Activated CD4-positive, CD25-positive, alpha-beta regulatory T cell (primary cell): ENCODE measurements at places on chromosomes 16 and 17.

DNA sequence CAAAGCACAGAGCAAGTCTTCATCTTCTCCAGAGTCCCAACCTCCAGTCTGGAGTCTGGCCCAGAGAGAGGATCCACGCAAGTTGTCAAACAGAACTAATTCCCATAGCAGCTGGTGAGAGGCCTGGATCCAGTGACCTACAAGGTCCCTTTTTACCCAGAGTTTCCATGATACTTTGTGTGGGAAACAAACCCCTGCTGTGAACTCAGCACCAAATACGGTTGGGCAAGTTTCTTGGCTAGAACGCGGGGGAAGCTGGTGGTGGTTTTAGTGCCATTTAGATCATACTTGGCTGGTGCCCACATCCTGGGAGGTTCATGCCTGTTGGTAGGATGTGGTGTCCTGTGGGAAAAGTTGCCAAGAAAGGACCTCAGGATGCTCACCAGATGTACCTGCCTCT lies 18.1 kb downstream of the TMC7 start:
- DNase-seq = no peak

DNA sequence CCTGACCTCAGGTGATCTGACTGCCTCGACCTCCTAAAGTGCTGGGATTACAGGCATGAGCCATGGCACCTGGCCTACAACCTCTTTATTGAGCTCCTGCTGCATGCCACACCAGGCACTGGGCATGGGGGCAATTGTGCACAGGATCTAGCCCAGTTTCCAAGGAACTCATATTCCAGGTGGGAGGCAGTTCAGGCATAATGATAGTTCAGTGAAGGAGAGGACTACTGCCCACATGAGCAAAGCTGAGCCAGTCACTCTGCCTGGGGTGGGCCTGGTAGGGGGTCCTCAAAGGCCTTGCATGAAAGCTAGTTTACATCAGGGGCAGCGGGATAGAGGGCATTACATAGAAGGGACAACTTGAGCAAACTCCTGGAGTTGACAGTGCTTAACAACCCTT lies 2.6 kb upstream of the HCRT start:
- no peak for DNase-seq

- DNase-seq = no peak
Measured at GRCh38 chr16:11007714-11008280, 63.4 kb downstream of the CLEC16A start.

DNA sequence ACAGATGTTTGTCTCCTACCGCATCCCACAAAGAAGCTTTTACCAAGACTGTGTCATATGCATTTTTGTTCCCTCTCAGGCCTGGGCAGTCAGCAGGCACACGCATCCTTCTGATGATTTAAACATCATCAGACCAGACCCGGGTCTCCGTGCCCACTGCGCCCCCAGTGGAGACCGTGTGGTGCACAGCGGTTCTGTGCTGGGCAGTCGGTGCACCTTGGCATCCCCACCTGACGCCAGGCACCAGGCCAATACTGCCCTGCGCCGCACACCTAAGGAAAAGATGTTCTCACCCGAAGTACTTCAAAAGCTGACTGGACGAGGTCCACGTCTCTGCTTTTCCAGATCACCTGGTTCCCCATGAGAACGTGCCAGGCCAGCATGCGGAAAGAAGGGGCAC lies 10.6 kb upstream of the PLD6 start:
- DNase-seq = no peak

DNA sequence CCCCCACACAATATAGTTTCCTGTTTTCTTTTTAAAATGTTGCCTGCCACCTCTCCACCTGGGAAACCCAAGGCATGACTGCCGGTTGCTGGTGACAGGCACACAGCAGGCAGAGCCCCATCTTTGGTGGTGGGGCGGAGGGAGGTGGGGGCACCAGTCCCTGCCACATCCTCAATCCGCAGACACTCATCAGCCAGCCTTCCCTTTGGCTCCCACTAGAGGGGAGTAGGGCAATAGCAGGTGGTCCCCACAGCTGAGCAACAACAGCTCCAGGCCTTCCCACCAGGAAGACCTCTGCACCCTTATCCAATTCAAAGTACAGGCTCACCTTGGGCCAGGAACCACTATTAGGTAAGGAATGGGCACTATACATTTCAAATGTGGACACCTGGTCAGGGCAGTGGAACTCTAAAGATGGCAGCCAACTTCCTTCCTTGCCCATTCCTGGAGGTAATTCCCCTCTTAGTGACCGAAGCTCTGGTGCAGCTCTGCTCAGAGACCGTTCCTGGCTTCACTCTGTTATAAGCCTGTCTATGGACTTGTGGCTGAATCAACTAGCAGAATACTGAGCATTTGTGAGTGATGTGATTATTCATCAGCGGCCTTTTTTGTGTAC lies 13.9 kb downstream of the RECQL5 start:
- DNase-seq = no peak

GRCh38 chr16:8919089-8919933 lies 37.2 kb downstream of the LITAFD start:
- DNase-seq = no peak

DNA sequence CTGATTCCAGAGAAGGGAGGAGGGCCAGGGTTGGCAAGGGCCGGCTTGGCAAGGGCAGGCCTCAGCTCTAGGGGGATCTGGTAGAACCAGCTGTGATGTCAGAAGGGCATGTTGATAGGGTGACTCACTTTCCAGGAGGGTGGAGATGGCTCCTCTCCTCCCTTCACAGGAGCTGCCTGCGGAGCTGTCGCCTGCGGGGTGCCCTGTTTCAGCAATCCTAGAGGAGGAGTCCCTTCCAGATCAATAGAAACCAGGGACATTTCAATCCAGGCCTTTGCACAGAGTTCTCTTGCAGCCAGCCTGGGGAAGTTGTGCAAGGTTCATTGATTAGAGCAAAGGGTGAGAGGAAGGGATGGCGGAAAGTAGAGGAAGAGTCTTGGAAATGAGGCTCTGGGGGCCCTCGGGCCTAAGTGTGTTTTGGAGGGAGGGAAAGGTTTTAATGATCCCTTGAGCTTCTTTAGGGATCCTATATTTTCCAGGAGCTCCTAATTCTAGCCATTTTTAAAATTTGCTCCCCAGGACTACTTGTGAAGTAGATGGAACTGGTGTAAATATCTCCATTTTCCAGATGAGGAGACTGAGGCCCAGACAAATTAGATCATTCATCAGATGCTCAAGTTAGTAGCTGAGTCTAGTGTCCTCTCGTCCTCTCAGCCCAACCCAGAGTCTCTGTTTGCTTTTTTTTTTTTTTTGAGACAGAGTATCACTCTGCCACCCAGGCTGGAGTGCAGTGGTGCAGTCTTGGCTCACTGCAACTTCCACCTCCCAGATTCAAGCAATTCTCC lies 24.8 kb upstream of the CSNK2A2 start:
- DNase-seq = no peak

- DNase-seq = no peak
Measured at GRCh38 chr17:46009681-46010596, 10.9 kb downstream of the STH start.

DNA sequence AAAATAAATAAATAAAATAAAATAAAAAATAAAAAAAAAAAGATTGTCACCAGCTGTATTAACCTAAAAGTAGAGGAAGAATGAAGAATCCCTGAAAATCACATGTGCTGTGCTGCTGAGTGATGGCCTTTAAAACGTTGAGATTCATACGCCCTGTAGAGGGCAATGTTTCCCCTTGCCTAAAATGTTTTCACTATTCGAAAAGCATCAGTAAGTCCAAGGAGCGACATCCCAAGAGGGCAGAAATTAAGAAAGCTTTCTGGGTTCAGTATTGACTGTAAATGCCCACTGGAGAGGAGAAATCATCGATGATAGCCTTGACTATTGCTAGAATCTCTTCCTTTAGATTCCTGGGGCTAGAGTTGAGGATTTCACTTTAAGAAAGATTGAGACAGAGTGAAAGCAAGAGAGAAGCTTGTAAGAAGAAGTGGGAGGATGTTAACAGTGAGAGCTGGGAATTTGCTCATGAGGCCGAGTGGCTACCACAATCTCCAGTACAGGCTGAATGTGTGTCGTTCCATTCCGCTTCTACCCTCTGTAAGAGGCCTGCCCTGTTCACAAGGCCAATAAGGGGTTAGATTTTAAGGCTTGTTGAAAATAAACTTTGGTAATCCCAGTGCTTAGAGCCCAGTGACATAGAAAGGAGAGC lies 170.8 kb upstream of the FAM20A start:
- DNase-seq = no peak

- no peak for DNase-seq
Measured at GRCh38 chr16:89920723-89921122, 2.1 kb downstream of the MC1R start.

GRCh38 chr16:24749310-24749709 lies 19.9 kb downstream of the TNRC6A start:
- DNase-seq = no peak

GRCh38 chr16:2715519-2715918 lies 4.5 kb downstream of the PRSS27 start:
- peak; percentile 59 for DNase-seq

- DNase-seq = no peak
Measured at GRCh38 chr17:63741143-63741407, 524 bp downstream of the STRADA start.

DNA sequence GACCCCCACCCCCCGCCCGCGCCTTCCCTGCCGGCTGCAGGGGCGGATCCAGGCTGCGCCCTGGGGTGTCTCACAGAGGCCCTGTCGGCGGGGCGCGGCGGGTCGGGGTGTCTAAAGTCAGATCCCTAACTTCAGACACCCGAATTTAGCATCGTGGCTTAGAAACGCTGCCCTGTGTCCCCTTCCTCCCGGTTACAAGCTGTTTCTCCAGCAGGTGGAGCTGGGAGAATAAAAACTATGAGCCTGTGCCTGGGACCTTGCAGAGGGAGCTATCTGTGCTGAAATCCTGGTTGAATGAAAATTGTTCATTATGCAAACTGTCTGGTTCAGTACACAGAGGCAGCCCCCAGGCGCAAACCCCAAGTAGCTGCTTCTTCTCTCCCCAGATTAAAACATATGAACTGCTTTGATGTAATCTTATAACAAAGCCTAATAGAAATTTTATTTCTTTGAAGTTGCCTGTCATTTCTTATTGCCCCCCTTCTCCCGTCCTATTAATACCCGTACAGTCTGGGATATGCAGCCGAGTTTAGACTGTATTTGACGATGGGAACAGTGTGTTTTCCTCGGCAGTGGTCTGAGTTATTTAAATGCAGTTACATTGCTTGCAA lies 79.0 kb downstream of the RPA1 start:
- no peak for DNase-seq

DNA sequence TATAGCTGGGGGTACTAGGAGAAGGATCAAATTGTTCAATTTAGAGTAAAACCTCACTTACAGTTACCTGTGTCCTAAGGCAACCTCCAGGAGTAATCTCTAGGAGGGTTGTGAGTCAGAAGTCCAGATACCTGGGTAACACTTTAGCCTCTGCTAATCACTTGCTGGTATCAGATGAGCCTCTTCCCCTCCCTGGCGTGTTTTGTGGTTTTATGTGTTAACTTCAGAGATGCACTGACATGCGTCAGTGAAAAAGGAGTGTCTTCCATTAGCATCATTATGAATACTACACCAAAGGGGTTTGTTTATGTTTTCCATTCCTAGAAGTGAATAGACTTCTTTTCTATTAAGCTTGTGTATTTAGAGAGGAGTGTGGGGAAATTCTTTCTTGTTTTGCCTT lies 208.2 kb downstream of the FTO start:
- DNase-seq = no peak

GRCh38 chr16:67397036-67397801 lies 3.9 kb upstream of the TPPP3 start:
- DNase-seq = no peak

GRCh38 chr16:2365397-2366294 lies 25.1 kb upstream of the ABCA3 start:
- no peak for DNase-seq

- no peak for DNase-seq
Measured at GRCh38 chr17:71666047-71666446, 454.8 kb upstream of the SOX9 start.

DNA sequence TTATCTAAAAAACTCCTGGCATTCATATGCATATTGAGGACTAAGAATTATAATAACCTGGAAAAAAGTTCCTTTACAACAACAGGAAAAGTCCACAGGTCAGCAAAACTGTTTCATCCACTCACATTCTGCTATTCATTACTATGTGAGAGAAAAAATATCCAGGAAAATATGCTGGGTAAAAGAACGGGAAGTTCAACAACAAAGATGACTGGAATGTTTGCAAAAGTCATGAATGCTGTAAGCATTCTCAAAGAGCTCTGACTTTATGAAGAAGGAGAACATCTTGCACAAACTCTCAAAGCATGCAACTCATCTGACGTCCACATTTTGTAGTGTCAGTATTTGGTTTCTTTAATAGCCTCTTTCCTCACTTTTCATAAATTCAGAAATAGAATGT lies 56.9 kb upstream of the ALDH3A1 start:
- DNase-seq = no peak

- DNase-seq = no peak
Measured at GRCh38 chr17:74502861-74503260, 28.4 kb downstream of the CD300LB start.

DNA sequence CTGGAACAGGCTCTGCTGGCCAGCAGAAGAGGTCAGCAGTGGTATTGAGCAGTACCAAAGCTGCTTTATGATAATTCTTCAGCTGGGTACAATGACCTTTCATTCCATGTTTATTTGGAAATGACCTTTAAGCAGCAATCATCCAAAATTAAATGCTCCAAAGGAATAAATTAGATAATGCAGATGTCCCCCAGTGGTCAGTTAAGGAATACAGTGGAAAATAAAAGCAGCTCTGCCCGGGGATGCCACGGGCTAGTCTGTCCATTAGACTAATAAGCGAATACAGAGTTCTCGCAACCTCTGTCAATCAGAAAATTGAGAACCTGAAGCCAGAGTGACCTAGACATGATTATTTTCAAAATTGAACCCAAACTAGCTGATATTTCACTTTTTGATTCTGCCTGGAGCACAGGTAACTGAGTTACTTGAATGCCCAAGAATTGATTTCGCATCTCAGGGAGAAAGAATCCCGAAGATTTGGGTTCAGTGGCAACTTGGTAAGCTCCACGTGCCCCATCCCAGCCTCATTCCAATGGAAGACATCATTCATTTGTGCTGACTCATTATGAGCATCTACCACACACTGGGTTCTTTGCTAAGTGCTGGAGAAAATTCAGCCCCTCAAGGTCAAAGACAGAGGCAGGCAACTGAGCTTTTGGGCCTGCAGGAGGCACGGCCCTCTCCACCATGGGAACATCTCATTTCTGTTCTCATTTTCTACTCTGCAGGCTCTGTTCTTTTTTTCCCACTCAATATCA lies 34.4 kb upstream of the SLC39A11 start:
- DNase-seq = no peak

GRCh38 chr16:79121906-79122305 lies 478.6 kb downstream of the MAF start:
- no peak for DNase-seq

DNA sequence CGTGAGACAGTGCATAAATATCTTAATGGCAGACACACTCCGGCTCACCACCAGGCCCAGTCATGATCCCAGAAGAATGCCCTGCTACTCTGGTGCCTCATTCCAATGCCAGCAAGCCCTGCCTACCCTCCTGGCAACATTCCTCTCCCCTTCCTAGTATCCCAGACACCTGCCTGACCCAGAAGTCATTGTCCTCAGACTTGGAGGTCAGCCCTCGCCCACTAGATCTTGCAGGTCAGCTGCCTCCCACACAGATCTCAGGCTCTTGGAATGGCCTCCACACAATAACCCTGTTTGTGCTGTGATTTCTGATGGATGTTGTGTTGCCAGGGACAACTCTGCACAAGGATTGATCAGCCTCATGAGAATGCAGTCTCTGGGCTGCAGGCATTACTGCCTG lies 1.8 kb upstream of the TEX2 start:
- DNase-seq = no peak

- no peak for DNase-seq
Measured at GRCh38 chr17:73541111-73541510, 103.1 kb downstream of the SDK2 start.
